ENCODE measurements at places on chromosomes 1 and 21.

DNA sequence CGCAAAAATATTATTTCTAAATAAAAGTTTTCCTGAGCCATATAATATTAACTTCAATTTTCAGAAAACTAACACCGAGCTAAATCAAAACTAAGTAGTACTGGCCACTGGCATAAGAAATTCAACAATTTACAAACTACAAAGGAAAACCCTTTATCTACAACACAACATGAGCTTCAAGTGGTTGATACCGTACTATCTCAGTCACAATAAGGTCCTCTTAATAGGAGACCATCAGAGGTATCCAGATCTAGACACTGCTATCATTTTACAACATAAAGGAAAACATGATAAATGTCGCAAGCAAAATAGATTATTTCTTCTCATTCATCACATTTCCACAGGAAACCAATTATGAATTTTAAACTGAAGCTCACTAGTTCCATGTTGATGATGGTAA, 39.5 kb downstream of the GATAD2B start:
- no peak for DNase-seq

DNA sequence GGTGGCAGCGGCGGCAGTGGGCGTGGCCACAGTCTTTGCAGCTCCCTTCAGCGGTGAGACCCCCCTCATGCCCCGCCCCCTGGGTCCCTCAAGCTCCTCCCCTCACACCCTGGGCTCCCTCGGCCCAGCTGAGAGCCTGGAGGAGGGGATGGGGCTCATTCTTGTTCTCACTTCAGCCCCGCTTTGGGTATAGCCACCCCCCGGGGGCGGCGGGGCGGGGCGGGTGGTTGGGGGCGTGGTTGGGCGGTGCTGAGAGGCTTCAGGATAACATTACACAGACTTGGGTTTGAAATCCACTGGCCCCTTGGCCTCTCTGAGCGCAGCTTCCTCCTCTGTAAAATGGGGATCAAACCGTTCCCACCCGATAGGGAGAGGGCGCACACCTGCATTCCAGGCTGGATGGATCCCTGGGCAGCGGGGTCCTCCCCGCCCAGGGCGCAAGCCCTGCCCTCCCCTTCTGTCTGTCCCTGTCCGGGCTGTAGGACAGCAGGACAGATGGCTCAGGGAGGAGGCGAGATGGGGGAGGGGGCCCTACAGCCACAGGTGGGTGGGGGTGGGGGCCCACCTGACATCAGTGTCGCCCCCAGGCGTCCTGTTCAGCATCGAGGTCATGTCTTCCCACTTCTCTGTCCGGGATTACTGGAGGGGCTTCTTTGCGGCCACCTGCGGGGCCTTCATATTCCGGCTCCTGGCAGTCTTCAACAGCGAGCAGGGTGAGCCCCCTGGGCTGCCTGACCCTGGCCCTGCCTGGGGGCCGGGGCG, 5.1 kb downstream of the CLCNKA start:
- no peak for DNase-seq

GRCh38 chr21:39009587-39010225, 173.5 kb downstream of the PSMG1 start:
- DNase-seq, result no peak

- no peak for DNase-seq
These were observed 53.8 kb upstream of the MROH9 start for GRCh38 chr1:170881268-170882265.

DNA sequence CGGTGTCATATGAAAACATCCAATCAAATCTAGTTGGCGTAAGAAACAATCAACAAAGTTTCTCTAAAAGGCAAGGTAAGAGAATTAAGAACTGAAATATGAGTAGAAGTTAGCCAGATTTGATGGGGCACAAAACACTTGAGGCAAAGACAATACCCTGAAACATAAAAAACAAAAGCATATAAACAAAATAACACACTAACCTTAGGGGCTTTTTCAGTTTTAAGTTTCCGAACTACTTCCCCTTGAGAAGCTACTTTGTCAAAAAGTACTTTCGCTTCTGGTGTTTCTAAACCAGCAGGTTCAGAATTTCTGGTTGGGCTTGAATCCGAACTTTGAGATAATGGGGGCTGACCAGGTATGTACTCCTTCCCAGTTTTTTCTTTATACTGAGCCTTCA, 57.9 kb downstream of the EPRS1 start:
- DNase-seq, result no peak

GRCh38 chr1:238187575-238187949, 296.8 kb upstream of the ZP4 start:
- DNase-seq, result no peak

- DNase-seq, result no peak
These were observed 5.2 kb downstream of the PTAFR start for GRCh38 chr1:28171246-28171645.

GRCh38 chr1:92817137-92817697, 14.6 kb upstream of the RPL5 start:
- no peak for DNase-seq

- no peak for DNase-seq
These were observed 14.8 kb upstream of the GPR88 start for GRCh38 chr1:100523038-100523652.

DNA sequence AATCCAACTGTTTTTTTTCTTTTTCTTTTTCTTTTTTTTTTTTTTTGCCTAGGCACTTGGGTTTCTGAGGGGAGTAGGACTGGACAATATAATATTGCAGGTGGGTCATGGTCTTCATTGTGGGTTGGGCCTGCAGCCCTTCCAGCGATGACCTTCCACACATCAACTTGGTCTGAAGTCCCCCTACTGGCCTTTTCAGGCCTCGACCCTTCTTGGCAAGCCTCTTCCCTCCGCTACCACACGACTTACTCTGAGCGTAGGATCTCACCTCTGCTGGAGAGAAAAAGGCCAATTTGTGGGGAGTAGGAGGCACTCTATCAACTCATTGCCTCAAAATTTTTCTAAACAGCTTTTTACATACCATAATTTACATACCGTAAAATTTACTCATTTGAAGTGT, 51.1 kb upstream of the GRIK3 start:
- DNase-seq, result no peak

DNA sequence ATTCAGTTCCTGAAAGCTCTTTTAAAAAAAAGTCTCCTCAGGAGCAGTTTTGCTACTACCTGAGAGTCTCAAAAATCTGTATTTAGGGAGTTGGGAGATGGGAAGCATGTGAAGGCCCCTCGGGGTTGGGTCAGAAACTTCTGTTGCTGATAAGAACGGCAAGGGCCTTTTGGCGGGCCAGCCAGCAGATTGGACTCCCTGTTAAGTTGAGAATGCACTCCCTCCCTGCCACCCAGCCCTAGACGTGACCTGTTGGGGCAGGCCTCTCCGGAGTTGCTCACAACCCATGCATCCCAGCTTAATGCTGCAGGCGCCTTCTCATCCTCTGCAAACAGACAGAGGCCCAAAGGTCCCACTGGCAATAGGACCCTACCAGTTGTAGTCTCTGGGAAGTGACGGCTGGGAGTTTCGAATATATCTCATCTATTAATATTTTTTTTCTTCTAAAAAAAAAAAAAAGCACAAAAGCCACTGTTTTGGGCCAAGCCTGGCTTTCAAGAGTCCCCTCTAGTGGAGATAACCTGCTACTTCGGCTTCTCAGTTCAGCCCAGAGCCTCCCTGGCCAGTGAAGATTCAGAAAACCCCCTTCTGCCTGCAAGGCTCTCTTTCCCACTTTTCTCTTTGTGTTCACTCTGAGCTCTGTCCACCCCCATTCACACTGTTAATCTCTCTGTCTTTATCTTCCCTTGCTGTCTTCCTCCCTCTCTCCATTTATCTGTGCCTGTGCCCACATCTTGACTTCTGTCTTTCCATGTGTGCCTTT, 5.3 kb downstream of the PLXNA2 start:
- no peak for DNase-seq

Data from AG04449 (cell line).